ENCODE measurements at places on chromosomes 3 and 15.
A peak's percentile ranks its signal among the peaks of the same experiment; 100 is the strongest.

GRCh38 chr3:152176241-152176640, 92.5 kb upstream of the MBNL1 start:
- no peak for DNase-seq

DNA sequence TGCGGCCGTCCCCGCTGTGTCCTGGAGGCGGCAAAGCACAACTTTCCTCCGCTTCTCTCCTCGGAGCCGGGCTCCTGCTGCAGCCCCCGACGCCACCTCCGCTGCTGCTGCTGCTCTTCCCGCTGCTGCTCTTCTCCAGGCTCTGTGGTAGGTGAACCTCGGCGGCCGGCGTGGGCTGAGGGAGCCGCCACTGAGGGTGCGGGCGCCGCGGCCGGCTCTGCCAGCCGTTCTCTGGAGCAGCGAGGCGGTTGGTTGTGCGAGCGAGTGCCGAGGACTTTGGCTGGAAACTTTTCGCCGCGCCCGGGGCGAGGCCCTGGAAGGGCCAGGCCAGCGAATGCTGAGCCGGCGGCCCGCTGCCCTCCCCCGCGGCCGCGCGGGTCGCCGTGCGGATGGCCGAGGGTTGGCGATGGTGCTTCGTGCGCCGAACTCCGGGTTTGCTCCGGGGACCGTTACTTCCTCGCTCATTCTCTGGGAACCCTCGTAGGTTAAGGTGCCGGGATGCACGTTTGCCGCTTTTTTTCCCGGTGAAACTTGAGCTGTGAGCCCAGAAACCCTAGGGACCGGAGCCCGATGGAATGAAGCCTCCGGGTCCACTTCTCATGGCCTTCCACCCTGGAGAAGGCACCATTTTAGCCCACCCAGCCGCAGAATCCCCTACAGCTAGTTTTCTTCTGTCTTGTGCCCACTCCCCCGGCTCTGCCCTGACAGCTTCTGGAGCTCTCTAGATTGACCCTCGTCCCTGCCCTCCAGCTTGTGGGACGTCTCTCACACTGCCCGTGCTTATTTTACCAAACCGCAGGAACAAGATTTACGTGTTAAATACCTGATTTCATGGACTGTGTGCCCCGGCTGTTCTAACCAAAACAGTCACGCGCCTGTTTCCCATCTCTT, 660 bp downstream of the NECTIN3 start:
- DNase-seq, result no peak

DNA sequence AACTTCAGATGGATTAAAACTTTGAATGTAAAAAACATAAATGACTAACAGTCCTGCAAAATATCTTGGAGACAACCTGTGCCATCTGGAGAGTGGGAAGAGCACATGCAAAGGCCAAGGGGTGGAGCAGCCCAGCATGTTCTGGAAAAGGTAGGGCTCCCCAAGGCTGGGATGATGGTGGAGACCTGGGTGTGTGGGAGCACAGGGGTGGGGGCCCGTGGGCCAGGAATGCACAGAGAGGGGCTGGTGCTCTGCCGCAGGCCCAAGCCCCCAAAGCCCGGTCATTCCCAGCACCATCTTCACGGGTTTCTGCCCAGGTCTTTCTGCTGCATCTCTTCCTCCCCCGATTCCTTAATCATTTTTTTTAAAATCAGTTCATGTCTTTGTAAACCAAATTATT, 9.7 kb upstream of the GATA2 start:
- DNase-seq, result no peak

GRCh38 chr3:43785551-43785950, 94.8 kb downstream of the ABHD5 start:
- no peak for DNase-seq

- DNase-seq, result no peak
Observed at GRCh38 chr3:190384309-190384756, 3.6 kb upstream of the CLDN16 start.

DNA sequence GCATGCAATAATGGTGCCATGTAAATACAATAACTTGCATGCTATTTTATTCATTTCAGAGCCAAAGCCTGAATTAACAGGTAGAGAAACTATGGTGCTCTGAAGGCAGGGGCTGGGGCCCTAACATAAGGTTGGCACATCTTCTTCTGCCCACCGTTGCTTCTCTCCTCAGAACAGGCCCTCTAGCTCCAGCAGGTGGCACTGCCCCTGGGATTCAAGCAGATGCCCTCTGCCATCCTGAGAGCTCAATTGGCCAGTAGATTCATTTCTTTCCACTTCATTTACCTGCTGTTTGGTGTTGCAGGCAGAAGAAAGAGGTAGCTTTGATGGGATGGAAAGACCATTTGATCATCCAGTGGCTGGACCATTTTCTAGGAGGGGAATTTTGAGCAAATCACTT, 130.5 kb downstream of the FOXB1 start:
- no peak for DNase-seq

DNA sequence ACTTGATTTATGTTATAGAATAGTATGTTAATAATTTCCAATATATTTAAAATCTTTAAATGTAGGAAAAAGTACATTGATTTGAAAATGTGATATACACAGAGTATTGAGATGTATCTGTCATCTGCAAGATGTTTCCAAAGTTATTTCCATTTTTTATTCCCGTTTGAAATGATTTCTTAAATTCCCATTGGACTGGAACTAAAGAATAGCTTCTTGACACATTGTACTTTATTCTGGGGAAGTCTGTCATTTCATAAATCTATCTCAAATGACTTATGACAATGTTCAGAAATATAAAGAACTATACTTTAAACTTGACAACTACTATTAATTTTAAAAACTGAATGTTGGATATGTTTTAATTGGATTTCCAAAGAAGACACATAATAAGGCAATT, 489.6 kb downstream of the ROBO2 start:
- no peak for DNase-seq

DNA sequence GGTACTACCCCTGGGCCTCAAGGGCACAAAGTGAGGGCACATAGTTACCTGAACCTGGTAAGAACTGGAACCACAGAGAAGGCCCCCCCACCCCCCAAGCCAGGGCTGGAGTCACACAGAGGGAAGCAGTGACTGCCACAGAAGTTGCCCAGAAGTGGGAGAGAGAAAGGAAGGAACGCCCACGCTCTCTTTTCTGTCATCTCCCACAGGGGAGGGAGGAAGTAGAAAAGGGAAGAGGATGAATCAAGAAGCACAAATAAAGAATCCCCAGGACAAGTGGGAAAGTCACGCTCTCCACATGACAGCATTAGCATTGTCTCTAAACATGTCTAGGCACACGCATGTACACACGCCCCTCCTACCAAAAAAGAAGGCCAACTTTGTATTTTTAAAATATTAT, 114.7 kb upstream of the FRMD4B start:
- no peak for DNase-seq

GRCh38 chr3:45832699-45833098, 9.2 kb downstream of the LZTFL1 start:
- no peak for DNase-seq

DNA sequence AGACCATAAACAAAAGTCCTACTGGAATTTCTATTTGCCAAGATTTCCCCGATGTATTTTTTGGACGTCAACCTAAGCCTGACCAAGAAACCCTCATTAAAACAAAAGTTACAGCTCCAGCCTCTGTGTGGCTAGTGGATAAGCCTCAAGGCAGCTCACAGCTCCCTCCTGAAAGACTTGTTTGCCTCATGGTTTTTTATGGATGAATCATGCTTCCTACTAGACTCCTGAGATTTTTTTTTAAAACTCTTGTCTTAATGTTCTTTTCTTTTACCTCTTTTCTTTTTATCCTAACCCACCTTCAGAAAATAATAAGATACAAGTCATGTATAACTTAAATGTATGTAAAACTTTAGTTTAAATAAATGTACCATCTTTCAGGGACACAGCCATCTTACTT, 52.4 kb downstream of the SUCNR1 start:
- no peak for DNase-seq

- DNase-seq, result no peak
Observed at GRCh38 chr15:78434134-78434533, 3.9 kb upstream of the IREB2 start.

DNA sequence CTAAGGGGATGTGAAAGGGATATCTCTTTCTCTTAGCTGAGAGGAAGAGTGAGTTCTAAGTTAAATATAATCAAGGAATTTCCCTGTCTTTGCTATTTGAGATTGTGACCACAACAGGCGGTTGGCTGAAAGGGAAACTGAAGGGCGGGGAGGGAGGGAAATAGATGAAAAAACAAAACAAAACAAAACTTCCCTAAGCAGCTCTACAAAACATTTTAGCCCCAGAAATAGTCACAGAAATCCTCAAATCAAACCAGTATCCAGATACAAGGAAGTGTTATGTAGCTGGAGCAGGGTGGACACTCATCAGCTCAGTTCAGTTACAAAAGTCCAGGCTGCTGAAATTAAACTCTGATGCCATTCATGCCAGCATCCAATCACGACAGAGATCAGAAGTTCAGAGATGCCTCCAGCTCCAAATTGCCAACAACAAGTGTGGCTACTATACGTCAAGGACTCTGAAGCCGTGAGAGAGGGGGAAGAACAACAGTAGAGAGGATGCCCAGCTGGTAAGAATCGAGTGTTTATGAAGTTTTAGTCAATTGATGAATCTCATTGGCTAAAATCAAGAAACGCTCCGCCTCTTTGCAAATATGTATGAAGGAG, 319 bp upstream of the TP63 start:
- no peak for DNase-seq

GRCh38 chr15:29364426-29365078, 94.9 kb upstream of the NSMCE3 start:
- DNase-seq, result no peak

DNA sequence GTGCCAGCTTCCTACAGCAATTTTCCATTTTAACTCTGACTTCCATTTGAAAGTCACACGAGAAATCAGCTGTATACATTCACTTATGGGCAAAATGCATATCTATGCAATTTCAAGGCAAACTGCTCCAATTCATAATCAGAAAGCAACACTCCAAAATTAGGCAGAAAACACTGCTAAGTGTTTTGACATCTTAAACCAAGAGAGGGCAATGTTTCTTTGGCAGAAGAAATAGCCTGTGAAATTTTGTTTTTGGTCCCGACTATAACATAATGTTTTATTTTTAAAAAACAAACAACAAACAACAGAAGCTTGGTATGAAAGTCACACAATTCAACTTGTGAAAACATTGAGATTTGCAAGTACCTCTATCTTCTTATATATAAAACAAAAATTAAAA, 42.6 kb downstream of the GOLIM4 start:
- no peak for DNase-seq

GRCh38 chr3:52534281-52535183, 875 bp upstream of the NT5DC2 start:
- DNase-seq, result no peak

- DNase-seq, result no peak
Observed at GRCh38 chr3:129623447-129624118, 17.1 kb upstream of the PLXND1 start.

- no peak for DNase-seq
Observed at GRCh38 chr15:26358708-26359107, 414.2 kb downstream of the GABRB3 start.

GRCh38 chr3:57227930-57228751, 612 bp downstream of the APPL1 start:
- peak; percentile 1 for DNase-seq

DNA sequence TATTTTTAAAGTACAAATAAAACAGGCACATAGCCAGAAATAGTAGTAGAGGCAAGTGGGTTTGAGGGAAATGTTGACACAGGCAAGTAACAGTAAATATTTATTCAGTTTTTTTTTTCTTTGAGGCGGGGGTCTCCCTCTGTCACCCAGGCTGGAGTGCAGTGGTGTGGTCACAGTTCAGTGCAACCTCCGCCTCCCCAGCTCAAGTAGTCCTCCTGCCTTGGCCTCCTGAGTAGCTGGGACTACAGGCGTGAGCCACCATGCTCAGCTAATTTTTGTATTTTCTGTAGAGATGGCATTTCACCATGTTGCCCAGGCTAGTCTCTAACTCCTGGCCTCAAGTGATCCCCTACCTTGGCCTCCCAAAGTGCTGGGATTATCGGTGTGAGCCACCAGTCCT, 43.5 kb downstream of the PHLDB2 start:
- DNase-seq, result no peak

GRCh38 chr3:141643796-141644195, 94.3 kb upstream of the RNF7 start:
- DNase-seq, result no peak

DNA sequence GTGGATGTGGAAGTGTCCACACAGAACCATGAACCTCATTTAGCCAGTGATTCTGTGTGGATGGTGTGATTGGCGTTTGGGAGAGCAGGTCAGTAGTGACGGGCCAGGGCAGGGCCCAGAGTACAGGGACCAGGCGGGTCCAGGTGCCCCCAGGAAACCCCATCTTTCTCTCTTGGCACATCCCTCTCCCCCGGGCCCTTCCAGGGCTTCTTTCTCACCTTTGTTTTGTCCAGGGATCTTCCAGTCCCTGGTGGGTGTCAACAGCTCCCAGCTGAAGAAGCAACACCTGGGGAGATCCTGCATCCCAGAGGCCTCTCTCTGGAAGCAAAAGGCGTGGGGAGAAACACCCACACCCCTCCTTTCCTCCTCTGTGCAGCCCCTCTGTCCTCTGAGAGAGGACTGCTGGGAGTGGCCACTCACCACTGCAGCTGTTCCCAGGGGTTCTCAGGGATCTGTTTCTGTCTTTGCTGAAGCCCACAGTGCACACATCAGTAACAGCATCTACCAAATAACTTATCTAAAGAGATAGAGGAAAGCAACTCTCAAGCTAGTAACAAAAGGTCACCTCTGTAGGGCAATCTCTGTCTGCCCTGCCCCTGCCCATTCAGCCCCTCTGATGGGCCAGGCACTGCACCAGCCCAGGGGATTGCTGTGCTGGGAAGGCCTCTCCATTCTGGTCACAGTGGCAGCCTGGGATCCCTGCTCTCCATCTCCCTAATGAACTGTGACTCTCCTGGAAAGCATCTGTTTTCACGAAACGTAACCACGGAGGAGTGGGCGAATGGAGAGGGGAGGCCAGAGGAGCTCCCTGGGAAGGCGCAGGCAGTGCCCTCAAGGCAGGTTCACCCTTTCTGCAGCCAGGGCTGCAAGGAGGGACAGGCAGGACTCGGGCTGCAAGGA, 98.3 kb upstream of the ALDH1A3 start:
- no peak for DNase-seq

GRCh38 chr15:27771892-27772291, 327.2 kb downstream of the OCA2 start:
- no peak for DNase-seq

- no peak for DNase-seq
Observed at GRCh38 chr15:42491539-42492225, 741 bp upstream of the ZNF106 start.

GRCh38 chr3:150746791-150747590, 16.0 kb downstream of the SIAH2 start:
- DNase-seq, result no peak

DNA sequence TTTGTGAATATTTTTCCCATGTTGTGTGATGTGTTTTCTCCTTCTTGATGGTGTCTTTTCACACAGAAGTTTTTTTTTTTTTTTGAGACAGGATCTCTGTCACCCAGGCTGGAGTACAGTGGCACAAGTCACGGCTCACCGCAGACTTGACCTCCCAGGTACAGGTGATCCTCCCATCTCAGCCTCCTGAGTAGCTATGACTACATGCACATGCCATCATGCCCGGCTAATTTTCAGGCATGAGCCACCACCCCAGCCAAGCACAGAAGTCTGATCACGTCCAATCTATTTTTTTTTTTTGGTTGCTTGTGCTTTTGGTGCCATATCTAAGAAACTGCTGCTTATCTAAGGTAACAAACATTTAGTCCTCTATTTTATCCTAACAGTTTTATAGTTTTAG, 24.6 kb downstream of the TOMM70 start:
- DNase-seq, result no peak
